ENCODE measurements at places on chromosomes 6 and 20.
A peak's percentile ranks its signal among the peaks of the same experiment; 100 is the strongest.

- DNase-seq: no peak
Measured at GRCh38 chr6:72175916-72176315, 289.6 kb downstream of the RIMS1 start.

DNA sequence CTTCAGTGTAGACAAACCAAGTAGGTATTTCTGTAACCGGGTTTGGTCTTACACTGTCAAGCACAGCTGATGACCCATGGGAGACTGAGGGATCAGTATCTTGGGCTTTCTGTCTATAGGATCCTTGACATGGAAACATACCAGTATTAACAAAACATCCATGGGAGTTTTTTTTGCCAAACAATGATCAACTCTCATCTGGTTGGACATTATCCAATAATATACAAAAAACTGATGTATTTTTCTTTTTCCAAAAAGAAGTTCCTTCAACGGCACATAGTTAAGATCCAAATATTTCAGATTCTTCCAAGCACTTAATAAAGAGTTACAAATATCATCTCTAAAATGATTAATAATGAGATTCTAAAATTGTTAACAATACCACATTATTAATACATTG, 459.9 kb downstream of the PRKN start:
- DNase-seq: no peak

- no peak for DNase-seq
Measured at GRCh38 chr6:136599329-136600011, 49.2 kb upstream of the MAP7 start.

- DNase-seq: no peak
Measured at GRCh38 chr6:268394-268935, 23.8 kb upstream of the DUSP22 start.

GRCh38 chr20:35311409-35311808, 19.2 kb upstream of the FAM83C start:
- DNase-seq: no peak

- no peak for DNase-seq
Measured at GRCh38 chr6:124495665-124496190, 466.5 kb upstream of the RNF217 start.

DNA sequence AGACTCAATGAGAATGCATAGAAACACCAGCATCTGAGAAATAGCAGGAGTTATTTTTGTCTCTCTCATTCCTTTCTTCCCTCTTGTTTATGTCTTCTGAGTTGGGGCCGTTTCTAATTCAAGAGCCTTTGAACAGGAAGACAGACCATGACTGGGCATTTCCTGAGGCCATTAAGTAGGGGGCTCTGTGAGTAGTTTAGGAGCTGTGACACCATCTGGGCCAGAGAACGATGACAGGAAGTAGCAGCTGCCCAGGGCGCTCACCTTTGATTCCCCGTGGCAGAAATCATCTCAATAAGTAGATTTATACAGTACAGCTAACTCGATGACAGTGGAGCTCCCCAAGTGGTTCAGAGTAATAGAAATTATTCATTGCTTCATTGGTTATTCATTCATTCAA, 298.4 kb upstream of the PLN start:
- DNase-seq: no peak

DNA sequence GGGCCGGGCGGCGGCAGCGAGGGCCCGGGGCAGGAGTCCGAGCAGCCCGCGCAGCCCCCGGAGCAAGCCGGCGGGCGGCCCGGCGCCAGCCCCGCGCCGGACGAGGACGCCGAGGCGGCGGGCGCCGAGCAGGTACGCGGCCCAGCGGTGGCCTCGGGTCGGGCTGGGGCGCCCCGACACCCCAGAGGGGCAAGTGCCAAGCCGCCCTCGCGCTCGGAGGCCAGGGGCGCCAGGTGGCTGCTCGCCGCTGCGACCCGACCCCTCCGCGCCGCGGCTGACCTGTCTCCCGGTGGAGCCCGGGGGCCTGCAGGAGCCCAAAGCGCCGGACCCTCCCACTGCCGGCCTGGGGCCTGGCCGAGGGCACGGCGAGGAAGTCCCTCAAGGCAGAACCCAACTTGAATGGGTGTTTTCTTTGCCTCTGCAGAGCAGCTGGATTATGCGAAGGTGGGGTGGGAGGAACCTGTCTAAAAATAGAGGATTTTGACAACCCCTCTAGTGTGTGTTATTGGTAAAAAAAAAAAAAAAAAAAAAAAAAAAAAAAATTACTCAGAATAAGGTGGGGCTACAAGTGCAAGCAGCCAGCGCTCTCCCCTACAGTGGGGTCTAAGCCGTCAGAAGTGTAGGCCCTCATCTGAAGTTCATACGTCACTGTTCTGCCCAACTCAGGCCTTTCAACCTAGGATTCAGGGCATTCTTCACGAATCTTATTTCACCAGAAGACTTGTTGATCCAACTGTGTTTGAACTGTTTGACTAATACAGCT, 609 bp downstream of the OGFRL1 start:
- DNase-seq: no peak

DNA sequence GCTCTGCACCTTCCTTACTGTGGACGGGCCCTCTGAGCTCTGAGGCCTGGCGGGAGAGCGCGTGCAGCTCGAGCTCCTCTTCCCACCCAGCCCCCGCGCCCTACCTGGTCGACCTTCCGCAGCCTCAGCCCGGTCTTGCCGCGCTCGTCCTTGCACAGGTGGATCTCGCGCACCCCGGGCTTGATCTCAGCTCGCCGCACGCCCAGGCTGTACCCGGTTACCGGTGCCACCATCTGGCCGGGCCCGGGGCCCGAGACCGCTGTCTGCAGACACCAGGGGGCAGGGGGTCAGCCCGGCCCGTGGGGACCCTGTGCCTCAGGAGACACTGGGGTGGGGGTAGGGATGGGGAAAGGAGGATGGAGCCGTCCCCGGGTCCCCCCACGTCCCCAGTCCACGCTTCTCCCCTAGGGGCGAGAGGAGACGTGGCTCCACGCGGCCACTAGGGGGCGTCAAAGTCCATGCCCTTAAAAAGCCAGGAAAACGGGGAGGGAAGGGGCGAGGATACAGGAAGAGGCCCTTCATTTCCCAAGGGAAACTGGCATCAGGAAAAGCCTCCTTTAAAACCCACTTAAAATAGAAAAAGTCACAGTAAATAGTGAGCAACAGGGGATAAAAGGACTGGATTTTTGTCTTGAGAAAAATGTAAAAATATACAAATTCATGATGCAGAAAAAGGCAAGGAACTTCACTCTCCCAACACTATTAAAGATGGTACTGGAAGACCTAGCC, 15.5 kb downstream of the SDCBP2 start:
- DNase-seq: peak; percentile 32

DNA sequence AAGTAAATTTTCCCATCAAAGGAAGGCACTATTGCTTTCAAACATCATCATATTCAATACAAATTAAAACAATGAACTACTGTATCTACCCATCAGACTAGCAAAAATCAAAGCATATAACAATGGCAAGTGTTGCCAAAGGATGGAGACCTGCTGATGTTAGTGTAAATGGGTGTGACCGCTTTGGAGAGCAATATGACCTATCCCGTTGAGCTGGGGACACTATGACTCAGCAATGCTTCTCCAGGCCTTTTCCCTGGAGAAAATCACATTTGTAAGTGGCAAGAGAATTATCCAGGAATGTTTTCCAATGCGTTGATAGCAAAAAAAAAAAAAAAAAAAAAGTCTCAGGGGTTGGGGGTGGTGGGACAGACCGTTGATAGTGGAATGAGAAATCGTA, 46.1 kb downstream of the PHACTR3 start:
- DNase-seq: no peak

DNA sequence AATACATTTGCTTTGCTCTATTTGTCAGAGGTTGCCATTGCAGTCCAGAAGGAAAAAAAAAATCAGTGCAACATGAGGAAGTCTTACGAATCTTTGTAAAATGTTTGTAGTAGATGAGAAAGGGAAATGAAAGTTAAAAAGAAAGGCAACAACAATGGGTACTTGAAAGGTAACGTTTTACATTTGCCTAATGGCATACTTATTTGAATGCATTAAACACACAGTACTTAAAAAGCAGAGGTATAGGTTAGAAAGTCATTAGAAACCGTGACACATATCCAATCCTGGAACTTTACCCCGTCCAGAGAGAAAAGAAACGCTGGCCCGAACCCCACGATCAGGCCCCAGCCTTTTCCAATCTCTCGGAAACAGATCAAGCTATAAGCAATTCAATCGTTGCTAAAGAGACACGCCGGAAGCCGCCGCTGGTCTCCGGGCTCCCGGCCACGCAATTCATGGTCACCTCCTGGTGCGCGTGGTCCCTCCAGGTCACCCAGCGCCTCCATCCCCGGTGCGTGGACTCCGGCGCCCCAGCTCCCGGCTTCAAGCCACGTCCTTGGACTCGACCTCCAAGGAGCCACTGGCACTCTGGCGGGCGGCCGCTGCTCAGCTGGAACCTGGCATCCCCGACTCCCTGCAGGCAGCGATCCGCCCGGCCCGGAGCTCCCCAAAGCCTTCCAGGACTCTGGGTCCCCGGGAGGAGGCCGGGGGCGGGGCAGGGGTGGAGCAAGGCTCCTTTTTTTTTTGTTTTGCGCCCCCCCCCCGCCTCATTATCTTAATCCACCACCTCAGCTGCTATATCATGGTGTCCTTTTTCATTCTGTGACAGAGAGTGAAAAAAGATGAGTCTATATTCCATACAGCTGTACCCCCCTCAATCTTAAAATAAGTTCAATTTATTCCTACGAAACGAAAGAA, at the start of gene SLC18B1:
Gene SLC18B1 (minus strand): TSS at position 687 of the 918 bp plus-strand sequence. CDS start 181 bp downstream, at position 506.
- DNase-seq: no peak

- no peak for DNase-seq
Measured at GRCh38 chr6:39243809-39244208, 14.5 kb upstream of the KCNK5 start.

- no peak for DNase-seq
Measured at GRCh38 chr20:24357177-24357576, 112.3 kb upstream of the SYNDIG1 start.

DNA sequence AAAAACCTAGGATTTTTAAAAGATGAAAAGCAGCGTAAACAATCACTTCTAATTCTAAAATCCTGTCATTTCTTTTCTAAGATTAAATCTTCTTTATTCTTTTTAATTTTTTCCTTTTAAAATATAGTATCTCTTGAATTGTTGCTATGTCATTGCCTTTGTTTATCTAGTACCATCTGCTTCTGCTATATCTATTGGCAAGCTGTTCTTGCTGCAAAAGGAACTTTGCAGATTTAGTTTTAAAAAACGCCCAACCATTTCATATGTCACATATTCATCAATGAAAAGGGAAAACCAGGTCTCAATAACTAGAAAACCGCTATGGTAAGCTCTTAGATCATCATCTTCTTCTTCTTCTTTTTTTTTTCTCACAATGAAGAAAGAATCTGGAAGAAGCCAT, 11.5 kb upstream of the EEF1A1 start:
- no peak for DNase-seq

DNA sequence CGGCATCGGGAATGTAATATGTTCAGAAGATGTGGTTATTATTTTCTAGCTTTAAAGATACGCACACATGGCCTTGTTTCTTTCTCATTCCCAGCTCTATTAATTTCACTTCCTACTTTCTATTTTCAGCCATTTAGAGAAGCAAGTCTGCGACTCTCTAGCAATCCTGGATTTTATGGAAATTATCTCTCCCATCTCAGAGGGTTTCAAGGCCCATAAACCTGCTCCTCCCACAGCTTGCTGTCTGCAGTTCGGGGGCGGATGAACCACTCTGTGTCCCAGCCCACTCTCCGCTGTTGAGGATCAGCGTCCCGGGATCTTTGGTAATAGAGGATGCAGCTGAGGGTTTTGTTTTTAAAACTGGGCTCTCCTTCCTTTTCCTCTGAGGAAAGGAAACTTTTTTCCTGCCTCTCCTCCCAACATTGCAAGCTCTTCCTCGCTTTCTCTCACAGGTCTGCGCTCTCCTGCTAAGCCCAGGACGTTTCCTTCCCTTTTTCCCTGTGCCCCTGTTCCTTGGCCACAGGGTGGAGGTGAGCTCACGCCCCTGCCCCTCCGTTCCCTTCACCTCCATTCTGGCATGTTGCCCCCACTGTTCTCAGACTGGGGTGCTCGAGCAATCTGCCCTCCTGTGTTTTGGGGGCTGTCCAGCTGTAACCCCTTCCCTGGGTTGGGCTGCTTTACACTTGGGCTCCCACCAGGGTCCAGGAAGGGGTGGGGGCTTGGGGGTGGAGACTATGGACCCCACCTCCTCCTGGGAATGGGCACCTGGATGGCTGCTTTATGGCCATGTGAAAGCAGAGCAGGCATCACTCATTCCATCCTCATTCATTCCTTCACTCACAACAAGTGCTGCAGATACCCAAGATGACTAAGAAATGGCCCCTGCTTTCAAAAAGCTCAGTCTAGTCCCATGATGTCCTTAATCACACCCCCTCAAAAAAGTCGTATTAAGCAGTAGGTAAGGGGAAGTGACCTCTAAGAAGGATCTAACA, 54.9 kb downstream of the ZBTB9 start:
- DNase-seq: no peak

GRCh38 chr20:36407199-36407733, 101.1 kb downstream of the DLGAP4 start:
- no peak for DNase-seq

- DNase-seq: no peak
Measured at GRCh38 chr6:139680819-139681218, 306.4 kb upstream of the CITED2 start.

DNA sequence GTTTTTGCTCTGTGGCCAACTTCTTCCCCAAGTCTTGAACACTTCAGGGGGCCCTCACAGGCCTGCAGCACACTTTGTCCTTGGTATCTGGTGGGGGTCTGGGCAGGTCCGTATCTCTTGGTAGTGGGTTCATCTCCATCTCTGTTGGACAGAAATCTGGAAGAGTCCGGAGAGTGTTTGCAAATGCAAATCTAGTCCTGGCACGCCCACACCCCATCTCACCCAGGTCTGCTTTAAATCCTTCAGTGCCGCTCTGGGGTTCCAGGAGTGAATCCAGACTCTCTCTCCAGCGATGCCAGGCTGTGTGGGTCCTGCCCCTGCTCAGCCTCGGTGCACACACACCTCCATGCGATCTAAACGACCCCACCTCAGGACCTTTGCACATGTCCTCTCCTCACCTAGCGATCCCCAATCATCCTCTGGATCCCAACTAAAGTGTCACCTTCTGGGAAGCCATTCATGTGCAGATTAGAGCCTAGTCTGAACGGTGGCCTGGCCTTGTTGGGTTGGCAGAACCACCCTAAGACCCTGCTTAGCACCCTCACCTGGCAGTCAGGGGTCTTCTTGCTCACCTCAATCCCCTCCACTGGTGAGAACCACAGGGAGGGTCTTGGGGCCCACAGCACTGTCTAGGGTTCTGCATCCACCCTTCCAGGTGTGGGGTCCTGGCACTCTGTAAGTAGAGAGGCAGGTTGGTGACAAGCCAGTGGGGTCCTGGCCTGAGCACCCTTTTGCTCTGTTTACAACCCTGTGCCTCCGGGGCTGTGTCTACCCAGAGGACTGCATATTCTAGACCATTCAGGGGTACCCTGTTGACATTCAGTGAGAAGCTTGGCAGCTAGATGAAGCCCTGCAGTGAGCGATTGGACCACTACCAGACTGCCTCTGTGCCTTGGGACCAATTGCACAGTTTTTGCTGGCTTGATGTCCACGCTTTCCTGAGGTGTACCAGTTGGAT, 100.8 kb downstream of the SYCP2 start:
- no peak for DNase-seq

GRCh38 chr6:56250266-56250665, 2.9 kb upstream of the COL21A1 start:
- no peak for DNase-seq

DNA sequence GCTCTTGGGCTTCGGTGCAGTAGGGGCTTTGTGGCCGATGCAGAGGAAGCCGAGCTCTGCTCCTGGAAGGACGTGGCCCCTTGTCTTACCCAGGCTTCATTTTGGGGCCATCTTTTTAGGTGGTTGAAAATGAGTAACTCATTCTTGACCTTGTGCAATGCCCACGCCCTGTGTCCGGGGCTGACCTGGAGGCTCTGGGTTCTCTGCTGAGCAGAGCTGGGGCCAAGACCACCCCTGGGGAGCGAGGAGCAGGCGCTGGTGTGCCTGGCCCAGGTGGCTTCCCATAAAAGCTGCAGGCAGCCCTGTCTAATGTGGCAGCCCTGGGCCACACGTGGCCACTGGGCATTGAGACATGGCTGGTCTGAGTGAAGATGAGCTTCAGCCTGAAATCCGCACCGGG, 25.7 kb downstream of the NTSR1 start:
- no peak for DNase-seq

All from stimulated activated CD8-positive, alpha-beta memory T cell treated with anti-CD3 and anti-CD28 coated beads, Interleukin-15, amount 100 ng/mL, for 4 hours (primary cell).